ENCODE measurements at places on chromosomes 4 and X.

DNA sequence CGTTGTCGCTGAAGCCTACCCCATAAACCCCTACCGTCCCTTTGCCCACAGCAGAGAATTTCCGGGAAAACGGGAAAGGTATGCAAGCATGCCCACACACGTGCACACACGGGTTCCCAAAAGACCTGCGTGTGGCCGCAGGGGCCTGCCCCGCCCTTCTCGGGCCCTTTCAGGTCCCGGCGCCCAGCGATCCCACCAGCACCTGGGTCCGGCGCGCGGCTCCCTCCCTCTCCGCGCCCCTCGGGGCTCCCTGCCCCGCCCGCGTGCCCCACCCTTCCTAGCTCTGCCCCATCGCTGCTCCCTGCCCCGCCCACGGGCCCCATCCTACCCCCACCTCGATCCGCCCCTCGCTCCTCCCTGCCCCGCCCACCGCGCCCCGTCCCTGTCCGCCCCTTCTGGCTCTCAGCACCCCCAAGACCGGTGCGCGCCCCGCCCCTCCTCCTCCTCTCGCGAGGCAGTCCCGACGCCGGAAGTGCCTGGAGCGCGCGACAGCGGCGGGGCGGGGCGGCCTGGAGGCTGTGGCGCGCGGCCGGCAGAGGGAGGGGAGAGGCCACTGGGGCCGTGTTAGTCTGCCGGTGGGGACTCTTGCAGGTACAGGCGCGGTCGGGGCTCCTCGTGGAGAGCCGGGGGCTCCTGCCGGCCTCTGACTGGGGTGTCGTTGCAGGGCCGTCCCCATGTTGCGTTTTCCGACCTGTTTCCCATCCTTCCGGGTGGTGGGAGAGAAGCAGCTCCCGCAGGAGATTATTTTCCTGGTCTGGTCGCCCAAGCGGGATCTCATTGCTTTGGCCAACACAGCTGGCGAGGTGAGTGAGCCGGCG, at the start of gene ANAPC4:
TSS of gene ANAPC4 (plus strand) at position 510 of the 818 bp plus-strand sequence. CDS start at position 675, 165 bp downstream.
- DNase-seq, result peak; percentile 99

DNA sequence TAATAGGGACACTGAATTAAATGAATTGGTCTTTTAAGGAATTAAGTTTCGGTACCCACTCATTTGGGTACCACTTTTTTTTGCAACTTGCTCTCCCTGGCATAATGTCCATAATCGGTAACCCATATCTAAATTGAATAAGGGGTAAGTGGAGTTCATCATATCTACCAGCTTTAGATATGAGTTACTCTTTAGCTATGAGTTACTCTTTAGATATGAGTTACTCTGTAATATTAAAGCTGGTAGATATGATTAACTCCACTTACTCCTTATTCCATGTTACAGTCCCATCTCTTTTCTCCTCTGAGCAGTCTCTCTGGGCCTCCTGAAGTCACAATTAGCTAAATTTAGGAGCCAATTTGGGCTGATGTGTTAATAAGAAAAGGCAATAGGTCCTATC, 85.7 kb downstream of the TEX13C start:
- DNase-seq, result no peak

DNA sequence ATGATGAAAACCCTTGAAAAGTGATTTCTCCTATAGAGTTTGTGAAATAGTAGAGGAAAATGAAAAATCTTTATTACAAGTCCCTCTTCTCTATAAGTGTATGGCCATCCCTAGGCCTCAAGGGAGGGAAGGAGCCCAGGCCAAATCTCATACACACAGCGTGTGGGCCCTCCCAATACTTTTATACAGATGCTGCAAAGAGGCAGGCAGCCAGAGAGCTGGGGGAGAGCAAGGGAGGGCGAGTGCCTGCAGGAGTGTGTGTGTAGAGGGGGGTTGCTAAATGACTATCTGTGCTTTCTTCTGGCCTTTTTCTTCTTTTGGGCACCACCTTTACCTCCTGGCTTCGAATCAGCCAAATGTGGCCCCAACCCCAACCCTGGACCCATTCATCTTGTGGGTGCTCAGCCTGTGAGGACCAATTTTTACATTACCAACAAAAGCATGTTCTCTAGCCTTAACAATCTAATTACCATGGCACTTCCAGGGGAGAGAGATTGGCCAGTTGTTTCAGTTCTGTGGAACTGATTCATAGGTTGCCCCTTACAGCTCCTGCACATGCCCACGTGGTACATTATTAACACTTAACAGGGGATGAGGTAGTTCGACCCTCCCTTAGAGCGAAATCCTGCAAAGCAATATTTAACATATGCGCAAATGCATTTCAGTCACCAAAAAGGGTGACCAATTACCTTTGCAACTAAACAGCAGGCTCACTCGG, 2.0 kb downstream of the GPC3 start:
- DNase-seq, result no peak

- no peak for DNase-seq
These were observed 43.8 kb downstream of the GLRA2 start for GRCh38 chrX:14573161-14573560.

DNA sequence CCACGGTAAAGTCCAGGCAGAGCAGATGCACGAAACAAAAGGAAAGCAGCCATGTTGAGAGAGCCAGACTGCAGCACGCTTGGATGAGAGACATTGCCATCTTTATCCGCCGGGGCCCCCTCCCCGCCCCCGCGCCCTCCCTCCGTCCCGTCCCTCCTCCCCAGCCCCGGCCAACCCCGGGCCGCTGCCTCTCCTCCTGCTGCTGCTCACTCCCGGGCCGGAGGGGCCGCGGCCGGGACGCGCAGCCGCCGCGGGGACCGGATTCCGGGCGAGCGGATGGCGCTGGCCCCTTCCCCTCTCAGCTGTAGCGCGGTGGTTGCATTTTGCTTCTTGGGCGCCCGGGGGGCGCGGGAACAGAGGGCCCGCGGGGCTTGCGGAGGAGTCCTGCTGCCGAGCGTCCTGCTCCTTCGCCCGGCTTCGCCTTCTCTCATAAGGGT, 542 bp downstream of the RNF150 start:
- DNase-seq, result no peak

DNA sequence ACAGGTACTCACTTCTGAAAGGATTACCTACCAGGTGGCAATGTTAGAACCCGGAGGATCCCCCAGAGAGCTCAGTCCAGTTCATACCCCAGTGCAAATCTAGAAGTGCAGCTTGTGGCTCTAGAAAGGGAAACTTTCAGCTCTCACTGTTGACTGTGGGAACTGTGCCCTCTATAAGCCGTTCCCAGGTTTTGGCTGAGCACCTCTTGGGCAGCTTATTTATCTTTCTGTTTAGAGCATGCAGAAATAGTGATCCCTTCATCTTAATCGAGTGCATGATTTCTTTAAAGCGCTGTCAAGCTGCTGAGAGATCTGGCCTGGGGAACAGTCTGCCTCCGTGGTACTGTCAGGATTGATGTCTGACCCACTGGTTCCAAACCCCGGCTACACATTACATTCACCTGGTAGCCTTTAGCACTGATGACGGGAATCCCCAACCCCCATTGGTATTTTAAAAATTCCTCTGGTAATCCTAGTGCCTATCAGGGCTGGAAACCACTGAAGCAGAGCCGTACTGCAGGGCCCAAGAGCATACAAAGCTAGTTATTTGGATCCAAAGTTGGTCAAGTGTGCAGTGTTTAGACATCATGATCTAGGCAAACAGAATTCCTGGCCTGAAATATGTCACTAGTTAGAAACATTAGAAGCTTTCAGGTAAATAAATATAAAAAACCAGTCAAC, 103.2 kb downstream of the KLHL8 start:
- no peak for DNase-seq

- no peak for DNase-seq
These were observed 4.1 kb downstream of the ZNF185 start for GRCh38 chrX:152901816-152902501.

- peak; percentile 8 for DNase-seq
These were observed 100.1 kb downstream of the CEP135 start for GRCh38 chr4:56048702-56049431.

DNA sequence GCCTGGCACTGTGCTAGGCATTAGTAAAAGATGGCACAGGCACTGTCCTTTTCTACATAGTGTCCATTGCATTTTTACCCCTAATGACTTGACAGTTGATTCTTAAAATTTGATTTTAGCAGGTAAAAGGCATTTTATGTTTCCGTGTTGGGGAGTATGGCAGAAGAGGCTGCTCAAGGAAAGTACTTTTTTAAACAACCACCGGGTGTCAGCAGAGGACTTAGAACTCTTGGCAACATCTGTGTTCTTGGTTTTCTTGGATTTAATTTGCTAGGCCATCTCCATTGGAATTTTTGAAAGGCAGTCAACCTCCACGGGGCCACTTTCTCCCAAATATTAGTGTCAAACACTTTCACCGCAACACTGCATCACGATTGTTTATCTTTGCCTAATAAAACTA, 102.9 kb downstream of the TSPAN7 start:
- DNase-seq, result no peak

DNA sequence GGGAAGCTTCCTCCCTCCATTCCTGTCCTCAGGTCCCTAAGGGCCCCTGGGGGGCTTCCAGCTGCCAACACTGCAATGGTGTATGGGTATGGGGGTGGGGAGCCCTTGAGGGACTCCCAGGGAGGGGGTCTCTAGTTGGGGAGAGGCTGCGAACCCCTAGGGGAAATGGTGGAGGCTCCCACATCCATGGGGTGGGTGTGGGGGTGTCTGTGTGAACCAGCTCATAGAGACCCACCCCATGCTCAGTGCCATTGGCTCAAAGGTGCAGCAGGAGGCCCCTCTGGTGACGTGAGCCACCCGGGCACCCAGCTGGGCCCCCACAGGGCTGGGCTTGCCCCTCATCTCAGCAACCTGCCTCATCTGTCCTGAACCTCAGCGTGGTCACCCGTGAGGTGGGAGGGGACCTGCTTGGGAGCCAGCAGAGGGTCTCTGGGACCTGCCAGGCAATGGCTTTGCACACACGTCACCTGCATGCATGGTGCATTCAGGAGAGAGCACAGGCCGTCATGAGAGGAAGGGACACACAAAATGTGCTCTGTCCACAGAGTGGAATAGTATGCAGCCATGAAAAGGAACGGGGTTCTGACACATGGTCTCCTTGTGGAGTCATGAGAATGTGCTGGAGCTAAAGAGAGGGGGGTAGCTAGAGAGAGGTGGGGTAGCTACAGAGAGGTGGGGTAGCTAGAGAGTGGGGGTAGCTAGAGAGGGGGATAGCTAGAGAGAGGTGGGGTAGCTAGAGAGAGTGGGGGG, 22.7 kb upstream of the PLCXD1 start:
- DNase-seq, result no peak

DNA sequence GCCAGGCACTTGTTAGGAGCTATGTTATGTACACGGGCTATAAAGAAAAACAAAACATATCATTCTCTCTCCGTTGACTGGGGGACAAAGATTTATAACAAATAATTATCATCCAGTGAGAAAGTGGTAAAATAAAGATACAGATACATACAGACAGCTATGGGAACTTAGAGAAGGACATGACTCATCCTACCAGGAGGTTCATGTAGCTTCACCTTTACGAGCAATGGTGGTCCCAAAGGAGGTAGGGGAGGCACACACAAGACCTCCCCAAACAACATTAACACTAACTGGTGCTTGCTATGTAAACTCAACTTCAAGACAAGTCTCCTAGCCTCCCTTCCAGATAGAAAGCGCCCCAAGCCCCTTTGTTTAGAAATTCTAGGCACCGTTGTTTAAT, 8.9 kb downstream of the AMBN start:
- no peak for DNase-seq
